ENCODE measurements at places on chromosomes 1 and 21.

DNA sequence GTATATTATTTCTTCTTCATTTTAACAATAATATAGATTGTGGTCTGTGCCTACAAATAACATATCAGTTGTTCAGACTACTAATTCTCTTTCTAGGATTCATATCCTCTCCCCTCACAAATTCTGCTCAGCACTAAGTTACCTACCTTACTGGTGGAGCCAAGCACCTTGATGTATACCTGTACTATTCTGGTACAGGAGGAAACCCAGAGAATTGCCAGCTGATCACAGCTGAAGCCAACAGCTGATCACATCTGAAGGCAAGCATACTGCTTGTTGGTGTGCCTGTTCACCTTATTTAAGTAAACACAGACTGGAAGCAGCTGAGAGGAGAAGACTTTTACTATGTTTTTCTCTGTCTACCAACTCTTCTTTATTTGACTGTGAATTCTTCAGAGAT is 101.8 kb downstream of the PBX1 start:
- DNase-seq = no peak

- DNase-seq = no peak
Measured at GRCh38 chr1:197924516-197925123, 7.4 kb downstream of the LHX9 start.

- DNase-seq = no peak
Measured at GRCh38 chr1:57232500-57232899, 191.4 kb downstream of the DAB1 start.

DNA sequence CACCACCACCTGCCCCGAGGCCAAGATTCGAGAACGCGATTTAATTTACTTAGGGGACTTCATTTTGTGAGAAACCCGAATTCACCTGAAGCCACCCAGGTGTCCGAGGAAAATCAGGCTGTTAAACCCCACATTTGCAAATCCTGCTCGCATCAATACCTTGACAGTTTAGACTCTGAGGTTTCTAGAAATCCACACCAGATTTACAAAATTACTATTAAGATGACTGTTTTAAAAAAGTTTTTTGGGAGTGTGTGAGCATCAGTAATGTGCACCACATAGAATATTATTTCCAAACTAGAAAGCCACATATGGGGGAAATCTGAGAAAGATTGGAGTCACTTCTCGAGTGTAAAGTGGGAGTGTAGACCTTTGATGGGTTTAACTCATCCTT is 685 bp downstream of the RIMKLA start:
- no peak for DNase-seq

DNA sequence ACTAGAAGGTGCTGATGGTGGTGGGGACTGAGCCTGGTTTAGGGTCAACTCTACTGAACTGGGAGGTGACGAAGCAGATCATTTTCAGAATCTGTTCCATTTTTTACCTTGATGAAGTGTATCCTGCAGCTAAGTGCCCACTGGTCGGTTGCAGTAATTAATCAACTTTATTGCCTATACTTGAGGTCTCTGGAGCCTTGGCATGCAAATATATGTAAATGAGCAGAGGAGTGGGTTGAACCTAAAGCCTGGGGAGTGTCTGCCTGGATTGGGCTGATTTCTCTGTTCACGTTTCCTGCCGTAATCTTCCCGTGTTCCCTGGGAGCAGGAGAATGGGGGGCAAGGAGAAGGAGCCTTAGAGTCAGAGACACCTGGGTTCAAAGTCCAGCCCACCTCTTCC is 286.8 kb downstream of the PTPRU start:
- DNase-seq = no peak

DNA sequence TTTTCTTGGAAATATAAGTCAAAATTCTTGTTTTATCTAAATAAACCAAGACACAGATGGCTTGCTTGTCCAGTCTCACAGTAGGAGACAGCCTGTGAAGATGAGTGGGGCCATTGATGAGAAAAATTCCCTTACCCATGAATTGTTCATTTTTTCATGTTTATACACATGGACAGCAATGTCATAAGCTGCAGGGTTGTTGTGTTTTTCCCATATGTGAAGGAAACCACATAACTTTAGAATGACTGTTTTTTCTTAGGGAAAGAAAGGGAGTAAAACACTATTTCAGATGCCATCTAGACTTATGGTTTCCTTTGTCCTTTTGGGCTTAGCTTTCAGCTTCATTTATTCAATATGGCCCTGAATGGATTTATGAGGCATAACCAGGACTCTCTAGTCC is 622.5 kb upstream of the NR5A2 start:
- DNase-seq = no peak

DNA sequence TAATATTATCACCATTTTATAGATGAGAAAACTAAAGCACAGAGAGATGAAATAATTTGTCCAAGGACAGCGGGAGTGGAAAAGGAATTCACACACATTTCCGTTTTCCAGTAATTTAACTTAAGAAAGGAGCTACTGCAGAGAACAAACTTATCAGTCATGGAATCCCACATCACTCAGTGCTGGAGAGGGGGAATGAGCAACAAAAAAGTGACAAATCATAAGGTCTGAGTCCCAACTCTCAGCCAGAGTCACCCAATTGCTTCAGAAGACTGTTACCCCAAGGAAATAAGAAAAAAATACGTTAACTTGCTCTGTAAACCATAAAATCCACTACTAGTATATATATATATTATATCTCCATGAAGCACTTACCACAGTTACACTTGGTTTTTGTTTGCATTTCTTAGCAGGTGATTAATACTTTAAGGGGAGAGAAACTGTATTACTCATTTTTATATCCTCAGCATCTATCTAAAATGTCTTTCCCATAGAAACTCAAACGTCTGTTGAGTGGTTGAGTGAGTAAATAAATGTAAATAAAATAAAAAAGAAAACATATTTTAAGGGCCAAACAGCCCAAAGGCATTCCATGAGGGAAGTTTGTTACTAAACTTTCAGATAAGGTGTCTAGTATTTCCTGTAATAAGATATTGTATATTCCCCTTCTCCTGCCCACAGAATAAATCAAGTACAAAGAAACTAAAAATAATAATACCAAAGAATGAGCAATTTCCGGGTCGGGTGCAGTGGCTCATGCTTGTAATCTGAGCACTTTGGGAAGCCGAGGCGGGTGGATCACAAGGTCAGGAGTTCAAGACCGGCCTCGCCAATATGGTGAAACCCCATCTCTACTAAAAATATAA is 76.8 kb downstream of the SLC45A1 start:
- no peak for DNase-seq

- DNase-seq = no peak
Measured at GRCh38 chr1:182246783-182247182, 144.8 kb downstream of the GLUL start.

DNA sequence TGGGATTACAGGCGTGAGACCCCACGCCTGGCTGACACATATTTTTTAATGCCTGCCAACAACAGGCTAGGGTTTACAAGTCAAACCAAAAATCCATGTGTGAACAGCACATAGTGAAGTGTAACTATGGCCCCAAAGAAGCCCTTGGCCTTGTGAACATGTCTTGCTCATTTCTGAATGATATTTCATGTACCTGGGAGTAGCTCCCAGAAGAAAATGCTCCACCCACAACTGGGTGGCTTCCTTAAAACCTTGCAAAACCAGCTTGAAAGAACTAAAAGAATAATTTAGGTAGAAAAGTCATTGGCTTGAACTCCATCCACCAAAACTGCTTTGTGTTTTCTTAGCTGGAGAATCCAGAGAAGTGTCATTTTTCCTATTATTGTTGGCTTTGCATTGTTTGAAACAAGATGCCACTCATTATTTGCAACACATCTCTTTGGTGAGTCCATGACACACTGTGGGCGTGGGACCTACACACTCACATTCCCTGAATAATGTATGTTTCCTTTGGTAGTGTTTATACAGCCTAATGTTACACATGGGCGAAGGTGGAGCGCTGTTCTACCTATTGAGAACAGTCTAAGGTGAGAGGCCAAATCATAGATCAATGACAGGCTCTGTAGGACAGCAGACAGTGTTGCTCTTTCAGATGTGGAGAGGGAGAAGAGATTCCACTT is 28.5 kb upstream of the SDE2 start:
- DNase-seq = no peak

GRCh38 chr1:51433972-51434510 is 85.0 kb downstream of the EPS15 start:
- DNase-seq = no peak

- DNase-seq = no peak
Measured at GRCh38 chr1:231418101-231418740, 3.9 kb downstream of the EGLN1 start.

DNA sequence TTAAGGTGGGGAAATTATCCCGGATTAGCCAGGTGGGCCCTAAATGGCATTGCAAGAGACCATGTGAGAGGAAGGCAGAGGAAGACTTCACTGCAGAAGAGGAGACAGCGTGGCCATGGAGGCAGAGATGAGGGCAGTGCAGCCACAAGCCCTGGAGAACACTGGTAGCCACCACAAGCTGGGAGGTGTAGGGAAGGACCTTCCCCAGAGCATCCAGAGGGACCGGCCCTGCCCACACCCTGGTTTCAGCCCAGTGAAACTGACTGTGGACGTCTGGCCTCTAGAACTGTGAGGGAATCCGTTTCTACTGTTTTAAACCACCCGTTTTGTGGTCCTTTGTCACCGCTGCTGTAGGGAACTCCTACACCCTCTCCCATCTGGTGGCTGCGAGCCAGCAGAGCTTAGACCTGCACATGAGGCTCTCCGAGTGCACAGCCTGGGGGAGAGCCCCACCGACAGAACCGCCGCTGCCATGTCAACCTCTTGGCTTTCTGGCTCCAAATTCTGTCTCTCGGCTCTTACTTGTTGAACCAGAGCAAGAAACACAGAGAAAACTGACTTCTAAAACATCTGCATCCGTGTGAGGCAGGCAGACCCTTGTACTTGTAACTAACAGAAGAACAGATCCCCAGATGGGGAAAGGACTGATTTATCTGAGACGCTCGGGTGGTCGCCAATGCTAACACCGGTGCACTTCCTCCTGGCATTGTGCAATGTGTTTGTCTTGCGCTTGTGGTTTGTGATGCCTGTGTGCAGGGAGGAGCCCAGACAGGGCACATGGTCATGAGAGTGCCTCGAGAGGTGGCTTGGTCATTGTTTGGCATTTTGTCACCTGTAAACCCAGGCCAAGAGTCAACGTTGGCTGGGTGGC is 90.8 kb upstream of the TMPRSS2 start:
- DNase-seq = no peak

GRCh38 chr1:32491386-32491785 is 26.5 kb downstream of the ZBTB8B start:
- no peak for DNase-seq

GRCh38 chr21:24628046-24628445 is 979.2 kb downstream of the MRPL39 start:
- no peak for DNase-seq

- DNase-seq = no peak
Measured at GRCh38 chr1:24919791-24920532, 10.1 kb downstream of the RUNX3 start.

- peak; percentile 51 for DNase-seq
Measured at GRCh38 chr1:44775930-44776729, 790 bp downstream of the RPS8 start.

DNA sequence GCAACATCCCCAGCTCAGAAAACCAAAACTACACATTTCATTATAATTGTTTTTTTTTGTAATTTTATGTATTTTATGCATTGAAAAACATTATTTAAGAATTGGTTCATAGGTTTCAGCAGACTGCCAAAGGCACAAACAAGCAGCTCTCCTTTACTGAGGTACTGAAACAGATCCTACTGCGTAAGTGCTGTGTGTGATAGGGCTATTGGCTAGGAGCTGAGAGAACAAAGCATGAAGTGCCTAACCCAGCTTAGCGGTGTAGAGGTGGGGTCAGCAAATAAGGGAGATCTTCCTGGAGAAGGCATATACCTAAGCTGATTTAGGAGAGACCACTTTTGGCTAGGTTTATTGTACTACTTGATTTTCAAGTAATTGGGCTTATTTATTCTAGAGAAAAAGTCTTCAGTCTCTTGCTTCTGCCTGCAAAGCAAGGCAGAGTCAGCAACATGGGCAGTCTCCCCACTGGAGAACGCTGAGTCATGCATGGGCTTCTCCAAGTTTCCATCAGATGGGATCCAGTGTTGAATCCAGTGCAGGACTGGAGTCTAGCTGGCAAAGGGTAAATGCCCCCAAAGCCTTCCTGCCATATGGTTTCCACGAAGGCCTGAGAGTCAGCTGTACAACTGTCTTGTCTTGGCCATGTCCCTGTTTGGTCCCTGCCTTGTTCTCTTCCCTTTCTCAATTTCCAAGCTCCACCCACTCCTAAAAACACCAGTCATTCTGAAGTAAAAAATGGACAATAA is 18.0 kb upstream of the YTHDF2 start:
- DNase-seq = no peak

DNA sequence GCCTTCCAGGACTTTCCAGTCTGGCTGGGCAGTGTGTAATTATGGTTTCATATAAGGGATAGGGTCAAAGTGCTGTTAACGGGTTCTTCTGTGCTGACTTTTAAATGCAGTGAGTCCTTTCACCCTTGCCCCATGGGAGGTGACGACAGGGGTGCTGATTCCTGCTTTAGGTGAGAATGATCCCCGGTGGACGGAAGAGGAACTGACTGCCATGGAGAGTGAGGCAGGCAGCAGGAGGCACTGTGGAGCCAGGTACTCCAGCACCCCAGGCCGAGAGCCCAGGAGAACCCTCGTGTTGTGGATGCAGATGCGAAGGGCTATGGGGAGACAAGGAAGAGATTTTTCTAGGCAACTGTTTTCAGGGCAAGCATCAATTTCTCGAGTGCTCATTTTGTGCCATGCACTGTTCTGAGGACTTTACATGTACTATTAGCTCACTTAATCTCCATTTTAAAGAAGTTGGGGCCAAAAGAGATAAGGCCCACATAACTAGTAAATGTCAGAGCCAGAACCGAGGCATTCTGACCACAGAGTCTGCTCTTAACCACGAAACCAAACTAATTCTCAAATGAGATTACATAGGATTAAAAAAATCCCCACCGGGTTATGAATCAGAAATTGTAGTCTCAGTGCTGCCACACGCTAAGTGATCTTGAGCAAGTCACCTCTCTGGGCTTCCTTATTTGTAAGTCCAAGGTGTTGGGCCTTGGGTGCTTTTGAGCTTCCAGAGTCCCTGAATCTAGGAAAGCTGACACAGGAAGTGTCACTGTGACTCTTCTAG is 28.2 kb downstream of the STPG1 start:
- DNase-seq = peak; percentile 19

- DNase-seq = no peak
Measured at GRCh38 chr1:24900486-24900849, 29.6 kb downstream of the RUNX3 start.

All from NK-92 treated with Interleukin-12 subunit alpha and Interleukin-12 subunit beta, amount 100 ng/mL, for 24 hours (cell line).